Right lung (tissue), 10 donors: ENCODE measurements at places on chromosomes 5 and 9.

GRCh38 chr9:70679845-70680244 is 265.4 kb upstream of the KLF9 start:
- no peak for DNase-seq

DNA sequence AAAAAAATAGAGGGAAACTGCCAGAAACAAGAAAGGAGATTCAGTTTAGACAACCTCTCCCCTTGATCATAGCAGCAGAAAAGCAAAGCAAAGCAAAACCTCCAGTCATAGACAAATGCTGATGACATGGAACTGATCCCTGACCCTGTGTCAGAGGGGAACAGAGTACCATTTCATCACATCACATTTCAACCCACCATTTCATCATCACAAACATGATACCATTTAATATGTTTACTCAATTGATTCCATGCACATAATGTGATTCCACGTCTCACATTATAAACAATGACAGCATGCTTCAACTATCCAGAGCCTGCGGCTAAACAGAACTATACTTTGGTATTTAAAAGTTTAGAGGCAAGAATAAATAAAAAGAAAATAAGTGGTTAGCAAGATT is 28.7 kb upstream of the ACOT12 start:
- DNase-seq: peak; percentile 19

DNA sequence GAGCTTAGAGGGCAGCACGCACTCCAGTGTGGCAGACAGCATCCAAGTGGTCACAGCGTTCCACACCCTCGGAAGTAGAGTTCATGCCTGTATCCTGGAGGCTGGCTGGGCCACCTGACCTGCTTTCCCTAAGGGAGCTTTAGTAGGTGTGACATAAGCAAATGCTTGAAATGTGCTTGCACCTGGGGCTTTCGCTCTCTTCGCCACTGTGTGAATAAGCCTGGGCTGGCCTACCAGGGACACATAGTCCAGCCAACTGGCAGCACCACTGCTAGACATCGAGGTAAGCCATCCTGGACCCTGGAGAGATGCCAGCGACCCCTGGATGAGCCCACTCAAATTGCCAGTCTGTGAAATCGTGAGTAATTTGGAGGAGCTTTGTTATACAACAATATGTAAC is 24.9 kb upstream of the IRX4 start:
- DNase-seq: no peak

DNA sequence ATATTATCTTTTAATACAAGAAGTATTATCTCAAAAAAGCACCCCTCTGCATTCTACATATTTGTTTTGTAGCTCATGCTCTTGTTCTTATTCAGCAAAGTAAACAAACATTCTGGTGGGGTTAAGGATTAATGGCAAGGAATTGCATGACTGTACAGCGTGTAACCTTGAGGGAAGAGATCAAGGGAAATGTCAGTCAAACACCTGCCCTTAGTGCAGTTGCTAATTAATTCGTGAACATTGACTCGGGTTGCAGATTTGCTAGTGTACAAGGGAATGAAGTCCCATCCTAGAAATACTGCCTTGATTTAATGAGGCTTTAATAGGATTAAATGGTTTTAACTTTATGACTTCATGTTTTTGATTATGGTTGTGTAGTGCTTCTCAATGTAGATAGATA is 1758.1 kb downstream of the MAT2B start:
- no peak for DNase-seq

DNA sequence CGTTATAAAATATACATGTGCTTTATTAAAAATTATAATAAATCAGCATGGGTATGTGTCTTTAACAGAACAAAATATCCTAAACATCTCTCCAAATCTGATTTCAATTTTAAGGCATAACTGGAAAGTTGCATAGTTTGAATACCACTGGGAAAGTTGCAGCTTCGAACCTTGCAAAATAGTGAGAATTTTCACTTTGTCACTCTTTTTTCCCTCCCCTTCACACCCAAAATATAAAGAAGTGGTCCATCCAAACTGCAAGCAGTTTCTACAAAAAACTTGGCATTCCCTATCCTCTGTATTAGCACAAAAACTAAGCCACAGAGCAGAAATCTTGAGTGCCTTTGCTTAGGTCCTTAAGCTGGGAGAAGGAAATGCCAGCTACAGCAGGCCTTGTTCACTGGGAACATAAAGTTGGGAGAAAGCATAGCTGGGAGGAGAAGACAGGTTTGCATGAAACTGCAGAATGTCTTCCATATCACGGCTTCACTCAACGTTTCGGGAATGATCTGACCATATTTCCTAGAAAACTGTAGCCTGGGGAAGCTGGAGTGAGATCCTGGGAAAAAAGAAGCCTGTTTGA is 400.3 kb downstream of the EBF1 start:
- no peak for DNase-seq
